ENCODE measurements at places on chromosomes 2 and 18. TPM values are rescaled to one million over a fixed set of nuclear protein-coding genes. Genes with fewer than 3 reads are reported as not detected.

DNA sequence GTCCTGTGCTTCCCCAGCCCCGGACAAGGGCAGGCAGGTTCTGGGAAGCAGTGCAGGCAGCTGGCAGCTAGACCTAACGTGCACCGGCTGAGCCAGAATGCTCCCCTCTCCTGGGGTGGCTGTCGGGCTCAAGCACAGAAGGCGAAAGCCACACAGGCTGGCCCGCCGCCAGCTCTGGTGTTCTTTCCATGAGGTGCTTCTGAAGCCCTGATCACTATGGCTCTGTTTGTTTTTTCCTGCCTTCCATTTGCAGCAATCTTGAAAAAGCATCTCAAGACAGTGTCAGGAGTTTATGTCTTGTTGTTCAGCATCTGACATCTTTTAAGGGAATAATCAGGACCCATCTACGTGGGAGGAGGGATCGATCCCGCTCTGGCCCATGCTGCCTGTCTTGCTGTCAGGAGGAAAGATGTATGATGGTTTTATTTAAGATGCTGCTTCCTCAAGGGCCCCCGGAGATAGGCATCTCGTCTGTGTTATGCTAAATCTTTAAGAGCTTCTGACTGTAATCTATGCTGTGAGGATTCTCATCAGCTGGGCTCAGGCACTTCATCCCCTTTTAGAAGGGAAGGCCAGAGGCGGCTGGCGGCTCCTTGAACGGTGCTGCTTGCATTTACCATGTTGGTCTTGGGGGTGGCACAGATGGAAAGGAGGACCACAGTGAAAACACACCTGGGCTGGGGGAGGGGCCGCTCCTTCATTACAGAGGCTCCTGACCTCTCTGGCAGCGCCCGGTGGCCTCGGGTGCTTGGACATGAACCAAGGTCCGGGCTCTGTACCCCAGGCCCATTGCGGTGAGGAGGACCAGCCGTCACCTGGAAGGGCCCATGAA is 118.5 kb upstream of the HDAC4 start:
- DNase-seq = no peak

DNA sequence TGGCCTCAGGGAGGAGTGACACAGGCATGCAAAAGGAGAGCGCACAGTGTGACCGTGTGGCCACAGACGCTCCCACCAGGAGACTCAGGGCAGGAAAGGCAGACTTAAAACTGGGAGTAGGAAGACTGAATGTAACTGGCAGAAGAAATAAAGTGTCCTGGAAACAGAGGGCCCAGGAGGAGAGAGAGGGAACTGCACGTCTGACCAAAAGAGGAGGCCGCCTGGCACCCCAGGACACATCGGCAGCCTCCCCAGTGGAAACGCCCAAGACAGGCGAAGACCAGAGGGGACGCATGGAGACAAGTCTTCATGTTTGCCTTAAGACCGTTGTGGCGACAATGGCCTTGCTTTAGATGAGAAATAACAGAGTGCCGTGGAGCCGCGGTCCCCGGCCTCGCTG is 163.6 kb upstream of the ALKAL2 start:
- DNase-seq = no peak

GRCh38 chr2:2320486-2321199 is 10.4 kb downstream of the MYT1L start:
- DNase-seq = no peak

DNA sequence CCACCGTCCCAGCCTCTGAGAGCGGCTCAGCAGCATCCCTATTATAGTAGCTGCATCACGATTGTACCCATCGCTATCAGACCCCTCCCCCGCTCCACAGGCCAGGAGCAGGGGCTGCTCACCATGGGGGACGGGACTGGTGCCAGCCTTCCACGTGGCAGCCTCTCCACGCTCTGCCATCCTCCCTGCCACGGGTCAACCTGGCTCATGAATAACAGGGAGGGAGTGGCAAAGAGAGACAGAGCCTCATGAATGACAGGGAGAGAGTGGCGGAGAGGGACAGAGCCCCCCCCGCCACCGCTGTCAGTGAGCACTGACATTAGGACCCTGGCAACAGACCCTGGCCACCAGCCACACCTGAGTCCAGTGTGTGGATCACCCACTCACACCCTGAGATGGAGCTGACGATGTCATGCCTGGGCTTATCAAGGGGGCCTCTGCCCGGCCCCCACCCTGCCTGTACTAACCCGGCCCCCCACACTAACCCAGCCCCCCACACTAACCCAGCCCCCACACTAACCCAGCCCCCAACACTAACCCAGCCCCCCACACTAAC is 16.9 kb downstream of the CROCC2 start:
- DNase-seq = no peak

GRCh38 chr18:45119876-45120275 is 439.2 kb downstream of the SETBP1 start:
- DNase-seq = no peak

- no peak for DNase-seq
These were observed 327.1 kb downstream of the ETAA1 start for GRCh38 chr2:67724261-67724660.

- no peak for DNase-seq
These were observed 215.3 kb upstream of the DSEL start for GRCh38 chr18:67731851-67732250.

DNA sequence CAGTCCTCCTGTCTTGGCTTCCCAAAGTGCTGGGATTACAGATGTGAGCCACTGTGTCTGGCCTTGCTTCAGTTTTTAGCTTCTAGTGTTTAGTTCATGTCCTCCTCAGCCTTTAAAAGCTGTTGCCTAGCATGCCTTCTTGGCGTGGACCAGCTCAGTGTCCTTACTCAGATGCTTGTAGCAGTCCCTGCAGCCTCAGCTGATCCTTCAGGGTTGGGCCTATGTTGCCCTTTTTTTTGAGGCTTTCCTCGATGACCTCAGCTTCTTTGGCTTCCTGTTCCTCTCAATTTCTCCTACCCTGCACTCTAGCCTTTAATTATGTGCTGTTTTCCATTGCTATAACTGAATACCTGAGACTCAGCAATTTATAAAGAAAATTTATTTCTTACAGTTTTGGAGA is 57.7 kb downstream of the TANC1 start:
- no peak for DNase-seq

GRCh38 chr2:219496247-219496824 is 2.4 kb upstream of the GMPPA start:
- no peak for DNase-seq

DNA sequence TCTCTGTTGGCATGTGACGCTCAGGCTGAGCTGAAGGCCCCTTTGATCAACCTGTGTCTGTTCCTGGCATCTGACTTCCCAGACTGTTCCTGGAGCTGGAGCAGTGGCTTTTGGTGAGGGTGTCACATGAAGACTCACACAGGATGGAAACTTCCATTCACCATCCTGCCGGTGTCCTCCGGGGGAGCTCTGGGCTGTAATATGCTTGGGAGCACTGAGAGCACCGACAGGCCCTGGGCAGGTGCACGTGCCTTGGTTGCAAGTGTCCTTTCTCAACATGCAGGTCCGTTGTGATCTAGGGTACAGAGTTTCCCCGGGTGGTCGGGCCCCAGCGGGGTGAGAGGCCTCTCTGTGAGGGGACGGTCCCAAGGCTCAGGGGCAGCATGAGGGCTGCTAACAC is 24.8 kb upstream of the GBX2 start:
- DNase-seq = no peak

GRCh38 chr2:108367014-108367413 is 10.7 kb upstream of the SULT1C4 start:
- DNase-seq = no peak

GRCh38 chr2:135510577-135510976 is 20.4 kb downstream of the ZRANB3 start:
- DNase-seq = no peak

- DNase-seq = no peak
These were observed 95.3 kb upstream of the TEX51 start for GRCh38 chr2:126803434-126803775.

GRCh38 chr2:146807568-146808168 is 1037.2 kb upstream of the ACVR2A start:
- DNase-seq = no peak

DNA sequence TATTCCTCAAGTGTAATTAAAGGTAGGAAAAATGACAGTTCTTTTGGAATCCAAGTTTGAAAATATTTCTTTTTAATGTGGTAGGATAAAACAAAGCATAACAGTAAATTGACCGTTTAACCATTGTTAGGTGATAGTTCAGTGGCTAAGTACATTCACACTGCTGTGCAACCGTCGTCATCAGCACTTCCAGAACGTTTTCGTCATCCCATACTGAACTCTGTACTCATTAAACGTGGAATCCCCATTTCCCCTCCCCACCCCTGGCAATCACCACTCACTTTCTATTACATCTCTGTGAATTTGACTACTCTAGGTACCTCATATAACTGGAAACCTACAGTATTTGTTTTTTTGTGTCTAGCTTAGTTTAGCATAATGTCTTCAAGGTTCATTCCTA is 32.9 kb upstream of the FZD5 start:
- DNase-seq = no peak

DNA sequence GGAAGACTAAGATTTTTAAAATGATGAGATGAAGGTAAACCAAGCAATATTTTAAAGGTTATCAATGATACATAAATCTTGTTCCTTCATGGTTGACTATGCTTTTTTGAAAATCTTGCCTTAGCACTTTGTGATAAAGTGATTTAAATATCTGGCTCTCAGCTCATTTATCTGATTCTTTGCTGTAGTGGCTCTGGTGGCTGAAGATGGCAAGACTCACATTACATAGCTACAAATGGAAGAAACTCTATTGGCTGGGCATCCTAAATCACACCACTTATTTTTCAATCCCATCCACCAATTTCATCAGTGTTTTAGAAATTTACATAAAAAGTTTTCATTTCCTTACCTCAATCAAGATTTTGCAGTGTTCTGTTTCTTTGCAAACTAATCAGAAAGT is 16.6 kb upstream of the APCDD1 start:
- DNase-seq = no peak

GRCh38 chr18:33987206-33987605 is 237.5 kb downstream of the NOL4 start:
- DNase-seq = no peak

DNA sequence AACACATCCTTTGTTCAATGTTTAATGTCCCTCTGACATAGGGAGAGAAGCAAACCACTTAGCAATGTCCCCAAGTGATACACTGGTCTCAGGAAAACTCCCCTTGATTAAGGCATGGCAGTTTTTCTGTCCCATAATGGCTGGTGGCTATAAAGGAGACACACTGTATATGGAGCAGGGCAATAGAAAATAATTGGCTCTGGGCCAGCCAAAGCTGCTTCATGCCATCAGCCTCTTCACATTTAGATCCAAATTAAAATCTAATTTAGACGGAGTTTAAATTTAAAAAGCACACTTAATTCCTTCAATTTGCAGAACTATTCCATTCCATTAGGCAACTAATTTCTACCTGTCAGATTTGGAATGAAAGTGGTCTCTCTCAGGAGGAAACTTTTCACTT is 638.1 kb downstream of the DSC3 start:
- DNase-seq = no peak

DNA sequence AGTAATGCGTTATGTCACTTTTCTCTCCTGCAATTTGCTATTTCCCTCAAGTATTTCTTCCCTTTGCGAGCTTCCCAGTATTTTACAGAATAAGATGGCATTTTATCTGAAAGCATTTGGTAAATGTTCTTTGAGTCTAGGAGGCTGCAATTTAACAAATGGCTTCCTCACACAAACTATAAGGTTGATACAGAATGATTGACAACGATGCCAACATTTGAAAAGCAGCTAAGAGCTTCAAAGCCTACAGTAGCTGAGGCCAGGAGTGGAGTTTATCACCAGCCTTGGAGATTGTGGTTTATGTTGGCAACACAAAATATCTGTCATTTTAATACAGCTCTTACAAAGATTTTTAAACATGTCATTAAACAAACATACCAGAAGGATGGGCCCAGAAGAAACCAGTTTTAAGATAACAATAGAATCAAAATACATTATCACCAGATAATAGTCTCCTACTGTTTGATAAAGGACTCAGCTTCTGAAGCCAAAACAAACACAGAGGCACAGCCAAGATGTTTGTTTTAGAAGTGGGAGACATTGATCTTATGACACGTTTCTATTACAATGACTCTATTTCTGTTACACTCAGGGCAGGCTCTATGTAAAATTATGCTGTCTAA is 711.4 kb upstream of the ACVR2A start:
- no peak for DNase-seq

DNA sequence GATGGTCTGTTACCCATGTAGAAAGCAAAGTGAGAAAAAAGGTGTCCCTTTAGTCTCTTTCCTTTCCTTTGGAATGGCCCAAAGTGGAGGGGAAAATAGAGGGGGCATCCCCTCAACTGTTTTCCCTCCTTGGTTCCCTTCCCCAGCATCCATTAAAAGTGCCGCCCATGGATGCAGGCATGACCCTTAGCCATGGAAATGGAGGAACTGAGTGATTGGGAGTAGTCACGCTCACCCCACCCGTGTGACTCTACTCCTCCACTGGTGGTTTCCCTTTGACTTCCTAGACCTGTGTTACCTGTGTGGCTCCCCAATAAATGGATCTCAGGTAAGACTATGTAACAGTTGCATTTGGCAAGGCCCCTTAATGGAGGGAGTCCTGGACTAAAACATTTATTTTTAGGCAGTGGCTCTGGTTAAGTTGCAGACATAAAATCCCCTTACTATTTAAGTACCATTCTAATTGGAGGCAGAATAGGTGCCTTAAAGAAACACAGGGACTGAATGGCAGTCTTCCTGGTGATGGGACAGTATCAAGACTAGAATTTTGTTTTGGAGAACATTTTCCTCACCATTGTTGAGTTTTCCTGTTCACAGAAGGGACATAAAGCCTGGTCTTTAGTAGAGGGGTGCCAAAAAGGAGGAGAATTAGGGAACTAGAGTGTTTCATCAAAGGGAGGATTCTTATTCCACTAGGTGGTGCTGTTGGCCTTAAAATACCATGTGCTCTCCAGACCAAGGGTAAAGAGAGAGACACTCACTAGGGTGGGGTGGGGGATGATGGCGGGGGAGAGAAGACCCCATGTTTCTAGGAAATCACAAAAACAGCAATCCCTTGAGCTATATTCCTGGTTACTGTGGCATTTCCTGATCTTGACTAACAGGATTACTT is 25.7 kb upstream of the PLA2R1 start:
- peak; percentile 9 for DNase-seq

- no peak for DNase-seq
These were observed 38.6 kb downstream of the ACOXL start for GRCh38 chr2:110770959-110771431.

Gene DLX2
- total RNA-seq = not detected

Gene RIT2
- not detected for total RNA-seq

Gene TACR1
- not detected for total RNA-seq

Gene SERPINB3
- not detected for total RNA-seq

Gene TEX261
- 53.6 TPM for total RNA-seq

Gene VAPA
- total RNA-seq = 162 TPM

Gene HDAC4
- total RNA-seq = 34.1 TPM

Gene ITSN2
- total RNA-seq = 48.7 TPM

Measured in activated naive CD4-positive, alpha-beta T cell treated with anti-CD3 and anti-CD28 coated beads, Interleukin-2, amount 50 U/mL, for 72 hours (primary cell).